T-cell (primary cell): ENCODE measurements at places on chromosomes 16 and 17.

- DNase-seq: no peak
These were observed 8.3 kb downstream of the ALKBH5 start for GRCh38 chr17:18191967-18192366.

GRCh38 chr16:57908409-57908987 lies 62.4 kb downstream of the CNGB1 start:
- DNase-seq: no peak

GRCh38 chr17:34652021-34652555 lies 72.7 kb downstream of the TMEM132E start:
- no peak for DNase-seq

- no peak for DNase-seq
These were observed 178.9 kb downstream of the MYO1D start for GRCh38 chr17:32697728-32698625.
